Uterus (tissue), 4 donors: ENCODE measurements at places on chromosomes 6 and 20. TPM values are rescaled to one million over a fixed set of nuclear protein-coding genes. Genes with fewer than 3 reads are reported as not detected.

DNA sequence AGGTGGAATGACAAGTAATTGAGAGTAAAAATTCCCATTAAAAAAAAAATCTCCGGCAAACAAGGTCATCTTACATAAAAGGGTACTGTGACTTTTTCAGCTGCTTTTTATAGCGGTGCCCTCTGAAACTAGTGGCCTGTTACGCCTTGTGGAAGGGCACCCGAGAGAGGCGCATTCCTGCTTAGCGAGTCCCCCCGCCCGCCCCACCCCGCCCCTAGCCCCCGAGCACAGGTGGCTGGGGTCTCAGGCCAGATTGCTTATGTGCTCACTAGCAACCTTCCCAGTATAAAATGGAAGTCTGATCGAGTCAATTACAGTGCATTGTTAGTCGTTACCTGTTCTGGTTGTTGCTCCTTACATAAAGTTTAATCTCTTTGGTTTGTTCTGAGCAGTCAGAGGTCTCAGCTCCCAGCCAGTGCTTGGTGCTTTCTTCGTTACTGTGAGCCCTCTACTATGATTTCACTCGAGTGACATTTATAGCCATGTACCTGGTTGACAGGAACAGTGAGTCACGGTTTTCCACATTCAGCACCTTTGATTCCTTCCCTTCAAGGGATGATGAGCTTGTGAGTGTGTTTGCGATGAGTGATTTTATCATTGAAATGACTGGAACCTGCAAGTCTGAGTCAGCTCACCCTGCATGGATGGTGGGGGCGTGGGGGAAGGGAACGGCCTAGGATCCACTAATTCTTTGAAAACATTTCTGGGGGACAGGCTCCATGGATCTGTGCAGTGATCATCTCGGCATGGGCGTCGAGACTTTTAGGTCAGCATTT is 47.6 kb downstream of the ZDHHC14 start:
- no peaks in the 10 kb centered on the region for H3K27me3 ChIP-seq
- no peak for DNase-seq
- no peak overlapping the region for H3K4me3 ChIP-seq
- peak overlapping the region; percentile 28 for H3K27ac ChIP-seq
- H3K4me1 ChIP-seq, result peaks cover 5% of the 10 kb centered on the region

GRCh38 chr6:128114164-128114563 is 213.3 kb upstream of the THEMIS start:
- H3K27me3 ChIP-seq, result no peaks in the 10 kb centered on the region
- no peaks in the 10 kb centered on the region for H3K36me3 ChIP-seq
- H3K27ac ChIP-seq, result no peak overlapping the region
- DNase-seq, result no peak

DNA sequence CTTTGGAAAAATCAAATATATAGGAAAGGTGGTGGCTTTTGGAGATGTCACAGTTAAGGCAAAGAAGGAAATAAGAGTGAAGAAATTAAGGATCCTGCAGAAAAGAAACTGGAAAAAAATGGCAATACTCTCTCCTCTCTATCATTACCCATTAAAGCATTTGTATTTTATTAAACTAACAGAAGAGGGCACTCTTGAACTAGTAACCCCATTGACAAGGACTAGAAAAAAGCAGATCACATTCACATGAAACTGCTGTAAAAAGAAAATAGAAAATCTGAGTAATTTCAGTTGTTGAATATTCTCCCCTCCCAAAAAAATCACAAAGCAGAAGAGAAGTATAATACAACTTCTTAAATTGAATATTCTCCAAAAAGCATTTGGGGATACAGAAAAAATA is 104.1 kb upstream of the SLC35B3 start:
- no peak for DNase-seq
- H3K36me3 ChIP-seq, result no peaks in the 10 kb centered on the region
- H3K4me3 ChIP-seq, result no peak overlapping the region
- no peak overlapping the region for H3K27ac ChIP-seq
- no peaks in the 10 kb centered on the region for H3K4me1 ChIP-seq

Gene LPA
- total RNA-seq, result not detected

DNA sequence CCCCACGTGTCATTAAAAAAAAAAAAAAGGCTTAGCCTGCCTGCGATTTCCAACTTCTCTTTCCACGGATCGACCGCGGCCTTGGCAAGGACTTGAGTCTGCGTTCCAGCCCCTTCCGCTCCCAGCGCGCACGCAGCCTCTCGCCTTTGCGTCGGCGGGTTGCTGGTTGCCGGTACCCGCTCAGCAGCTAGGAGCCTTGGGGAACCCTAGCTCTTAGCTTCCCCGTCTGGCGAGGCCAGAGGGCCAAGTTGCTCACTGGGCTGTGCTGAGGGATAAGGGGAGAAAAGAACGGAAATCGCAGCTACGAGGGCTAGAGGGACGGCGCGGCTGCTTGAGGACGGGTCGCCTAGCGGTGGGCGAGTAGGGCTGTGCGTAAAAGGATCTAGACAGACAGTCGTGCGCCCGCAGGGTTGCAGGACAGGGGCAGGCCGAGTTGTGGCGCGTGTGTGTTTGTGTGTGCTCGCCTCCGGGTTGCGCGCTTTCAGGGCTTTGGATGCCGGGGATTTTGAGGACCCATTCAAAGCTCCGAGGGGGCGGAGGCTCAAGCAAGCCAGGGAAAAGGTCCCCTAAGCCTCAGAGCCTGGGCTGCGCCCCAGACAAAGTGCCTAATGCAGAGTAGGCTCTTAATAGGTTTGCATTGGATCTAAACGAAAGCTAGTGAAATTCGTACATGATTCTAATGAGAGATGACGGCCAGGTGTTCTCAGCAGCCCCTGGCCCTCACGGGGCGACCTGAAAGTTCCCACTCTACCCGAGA is 40.5 kb upstream of the OSTM1 start:
- H3K27ac ChIP-seq, result no peak overlapping the region
- peaks cover 18% of the 10 kb centered on the region for H3K4me1 ChIP-seq
- H3K36me3 ChIP-seq, result no peaks in the 10 kb centered on the region
- peaks cover 16% of the 10 kb centered on the region for H3K27me3 ChIP-seq

DNA sequence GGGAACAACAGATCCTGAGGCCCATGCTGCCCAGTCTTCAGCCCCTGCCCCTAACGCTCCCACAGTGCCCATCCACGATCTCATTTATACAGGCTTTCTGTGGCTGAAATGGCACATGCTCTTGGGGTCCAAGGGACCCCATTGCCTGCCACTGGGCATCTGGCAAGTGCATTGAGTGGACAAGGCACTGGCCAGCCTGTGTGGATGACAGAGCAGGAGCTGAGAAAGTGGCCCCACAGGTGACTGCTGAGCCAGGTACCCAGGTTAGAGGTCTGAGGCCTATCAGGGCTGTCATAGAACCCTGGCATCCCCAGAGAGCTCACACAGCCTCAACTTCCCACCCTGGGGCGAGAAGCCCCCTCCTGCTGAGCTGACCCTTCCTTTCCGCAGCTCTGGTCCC is 86.0 kb upstream of the NXT1 start:
- H3K36me3 ChIP-seq, result no peaks in the 10 kb centered on the region
- no peak for DNase-seq
- H3K4me1 ChIP-seq, result no peaks in the 10 kb centered on the region
- no peak overlapping the region for H3K27ac ChIP-seq

- DNase-seq, result no peak
- no peak overlapping the region for H3K4me3 ChIP-seq
- H3K4me1 ChIP-seq, result no peaks in the 10 kb centered on the region
- H3K27ac ChIP-seq, result no peak overlapping the region
- H3K27me3 ChIP-seq, result no peaks in the 10 kb centered on the region
- no peaks in the 10 kb centered on the region for H3K36me3 ChIP-seq
Measured at GRCh38 chr20:45578231-45578630, 853 bp downstream of the WFDC8 start.

- no peak for DNase-seq
- H3K36me3 ChIP-seq, result no peaks in the 10 kb centered on the region
Measured at GRCh38 chr6:50716899-50717509, 3.7 kb downstream of the TFAP2D start.

- H3K36me3 ChIP-seq, result no peaks in the 10 kb centered on the region
- H3K4me1 ChIP-seq, result no peaks in the 10 kb centered on the region
- H3K27me3 ChIP-seq, result no peaks in the 10 kb centered on the region
Measured at GRCh38 chr6:13188306-13188705, 140.0 kb downstream of the TBC1D7 start.

- no peak overlapping the region for H3K27ac ChIP-seq
- no peaks in the 10 kb centered on the region for H3K4me1 ChIP-seq
- H3K27me3 ChIP-seq, result no peaks in the 10 kb centered on the region
- DNase-seq, result no peak
- H3K36me3 ChIP-seq, result no peaks in the 10 kb centered on the region
Measured at GRCh38 chr6:88572449-88573139, 390.8 kb downstream of the RNGTT start.

Gene ADGRF1
- not detected for total RNA-seq
